NCI-H1694 (cell line): ENCODE measurements at places on chromosomes 2 and 18.

DNA sequence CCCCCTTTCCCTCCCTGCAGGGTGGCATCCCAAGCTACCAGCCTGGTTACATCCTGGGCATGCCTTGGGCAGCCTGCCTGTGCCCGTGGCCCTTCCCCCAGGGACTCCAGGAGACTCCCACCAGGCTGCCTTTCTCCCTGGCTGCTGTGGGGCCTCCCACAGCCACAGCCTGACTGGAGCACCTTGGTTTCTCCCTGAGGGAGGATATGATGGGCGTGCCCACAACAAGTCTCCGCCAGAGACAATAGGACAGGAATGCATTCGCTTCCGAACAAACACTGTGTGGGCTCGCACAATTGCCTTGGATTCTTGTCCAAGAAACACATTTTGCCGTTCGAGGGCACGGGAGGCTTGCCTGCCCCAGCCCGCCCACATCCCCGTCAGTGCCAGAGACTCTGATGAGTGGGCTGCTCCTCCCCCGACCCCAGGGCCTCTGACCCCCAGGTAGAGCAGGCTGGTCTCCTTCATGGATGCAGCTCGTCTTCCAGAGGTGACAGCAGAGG, 102.1 kb downstream of the SMAD7 start:
- no peak for DNase-seq

DNA sequence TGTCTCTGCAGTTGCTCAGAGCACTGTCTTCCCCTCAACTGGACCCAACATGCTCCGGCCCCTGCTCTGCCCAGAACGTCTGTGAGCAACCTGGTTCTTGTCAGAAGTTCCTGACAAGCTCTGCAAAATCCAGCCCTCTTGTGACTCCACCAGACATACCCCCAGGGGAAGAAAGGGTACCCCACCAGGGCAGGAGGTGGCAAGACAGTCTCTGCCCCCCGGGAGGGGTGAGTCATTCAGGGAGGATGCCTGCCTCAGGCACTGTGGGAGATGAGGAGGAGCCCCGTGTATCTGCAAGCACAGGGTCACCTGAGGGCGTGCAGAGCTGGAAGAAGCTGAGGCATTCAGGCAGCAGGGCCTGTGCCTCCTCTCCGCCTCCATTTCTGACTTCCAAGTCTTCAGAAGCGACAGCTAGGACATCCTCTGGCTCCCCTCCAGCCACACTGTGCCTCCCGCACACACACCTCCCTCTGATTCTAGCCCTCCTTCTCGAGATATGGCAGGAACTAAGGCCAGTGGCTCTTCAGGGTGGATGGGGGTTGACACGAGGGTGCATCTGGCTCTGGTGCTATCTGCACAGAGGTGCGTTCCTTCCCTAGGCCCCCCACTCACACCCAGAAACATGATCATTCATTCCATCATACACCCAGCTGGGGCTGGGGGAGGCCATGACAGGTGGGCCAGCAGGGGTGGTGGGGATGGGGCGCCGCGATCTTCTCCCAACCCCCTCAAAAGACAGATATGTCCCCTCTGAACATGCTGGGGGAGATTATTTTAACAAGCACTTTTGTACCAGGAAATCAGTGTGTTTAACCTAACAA, 222.2 kb downstream of the CYP26B1 start:
- no peak for DNase-seq

DNA sequence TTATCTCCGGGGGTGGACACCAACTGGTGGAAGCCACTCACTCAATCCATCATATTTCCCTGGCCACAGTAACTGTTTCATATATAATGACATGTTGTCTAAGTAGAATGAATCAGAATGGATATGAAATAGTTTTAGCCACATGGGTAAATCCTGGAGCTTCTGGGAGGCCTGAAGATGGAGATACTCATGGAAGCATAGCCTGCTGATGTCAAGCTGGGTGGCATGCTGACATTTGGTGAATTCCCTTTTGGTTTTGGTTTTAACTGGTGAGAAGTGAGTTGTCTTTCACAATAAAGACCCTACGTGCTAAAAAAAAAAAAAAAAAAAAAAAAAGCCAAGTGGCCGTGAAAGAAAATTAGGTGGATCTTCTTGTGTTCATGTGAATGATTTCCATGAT, 105.3 kb upstream of the ITGA6 start:
- DNase-seq: no peak

DNA sequence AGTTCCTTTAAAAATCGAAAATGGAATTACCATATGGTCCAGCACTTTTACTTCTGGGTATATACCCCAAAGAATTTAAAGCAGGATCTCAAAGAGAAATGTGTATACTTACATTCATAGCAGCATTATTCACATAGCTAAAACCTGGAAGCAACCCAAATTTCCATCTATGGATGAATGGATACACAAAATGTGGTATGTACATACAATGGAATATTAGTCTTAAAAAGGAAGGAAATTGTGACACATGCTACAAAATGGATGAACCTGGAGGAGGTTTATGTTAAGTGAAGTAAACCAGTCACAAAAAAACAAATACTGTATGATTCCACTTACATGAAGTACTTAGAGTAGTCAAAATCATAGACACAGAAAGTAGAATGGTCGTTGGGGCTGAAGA, 147.9 kb upstream of the LTBP1 start:
- DNase-seq: no peak

DNA sequence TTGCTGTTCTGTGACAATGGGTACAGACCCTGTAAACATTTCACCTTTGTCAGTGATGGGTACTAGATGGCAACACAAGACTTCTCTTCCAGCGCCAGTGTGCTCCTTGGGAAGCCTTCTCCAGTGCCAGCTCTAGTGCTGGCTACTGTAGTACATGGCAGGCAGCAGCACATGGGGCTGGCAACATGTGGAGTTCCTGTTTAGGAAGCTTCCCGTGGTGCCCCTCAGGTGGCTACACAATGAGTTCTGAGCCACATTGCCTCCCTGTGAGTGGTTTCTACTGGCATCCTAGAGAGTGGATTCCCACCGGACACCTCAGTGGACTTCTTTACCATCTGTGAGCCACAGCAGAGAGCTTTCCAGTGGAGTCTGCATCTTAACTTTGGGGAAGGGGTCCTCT, 302.1 kb downstream of the CYRIA start:
- DNase-seq: no peak

DNA sequence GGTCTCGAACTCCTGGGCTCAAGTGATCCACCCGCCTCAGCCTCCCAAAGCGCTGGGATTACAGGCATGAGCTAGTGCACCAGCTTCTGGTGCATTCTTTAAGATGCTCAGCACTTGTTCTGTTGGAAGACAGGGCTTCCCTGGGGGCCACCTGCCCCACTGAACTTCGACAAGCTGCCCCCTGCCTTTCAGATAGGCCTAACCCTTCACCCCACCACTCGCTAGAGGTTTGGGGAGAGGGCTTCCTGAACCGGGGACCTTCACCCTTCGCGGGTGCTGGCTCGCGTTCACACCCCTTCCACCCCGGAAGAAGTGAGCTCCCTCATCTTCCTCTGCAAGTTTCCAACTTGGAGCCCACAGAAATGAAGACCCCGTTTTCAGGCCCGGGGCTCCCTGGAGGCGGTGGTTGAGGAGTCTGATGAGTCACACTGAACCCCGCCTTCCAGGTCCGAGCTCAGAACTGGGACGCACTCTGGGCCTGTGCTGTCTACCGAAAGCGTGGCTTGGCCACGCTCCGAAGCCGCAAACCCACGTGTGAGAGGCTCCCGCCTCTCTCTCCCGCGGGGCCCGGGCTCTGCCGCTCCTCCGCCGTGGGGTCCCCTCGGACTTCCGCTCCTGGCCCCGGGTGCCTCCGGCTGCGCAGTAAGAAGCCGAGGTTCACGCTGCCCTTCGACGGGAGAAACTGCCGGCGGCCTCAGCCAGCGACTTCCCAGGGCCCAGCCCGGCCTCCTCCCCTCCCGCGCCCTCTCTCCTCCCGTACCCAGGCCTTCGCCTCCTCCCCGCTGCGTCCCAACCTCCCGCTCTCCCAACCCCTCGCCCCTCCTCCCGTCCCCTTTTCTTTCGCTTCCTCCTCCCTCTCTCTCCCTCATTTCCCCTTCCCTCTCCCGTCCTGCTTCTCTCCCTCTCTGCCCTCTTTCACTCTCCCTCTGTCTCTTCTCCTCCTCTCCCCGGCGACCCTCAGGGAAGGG, 47.5 kb upstream of the SP3 start:
- no peak for DNase-seq

GRCh38 chr2:161400076-161400475, 16.0 kb upstream of the TBR1 start:
- DNase-seq: no peak

DNA sequence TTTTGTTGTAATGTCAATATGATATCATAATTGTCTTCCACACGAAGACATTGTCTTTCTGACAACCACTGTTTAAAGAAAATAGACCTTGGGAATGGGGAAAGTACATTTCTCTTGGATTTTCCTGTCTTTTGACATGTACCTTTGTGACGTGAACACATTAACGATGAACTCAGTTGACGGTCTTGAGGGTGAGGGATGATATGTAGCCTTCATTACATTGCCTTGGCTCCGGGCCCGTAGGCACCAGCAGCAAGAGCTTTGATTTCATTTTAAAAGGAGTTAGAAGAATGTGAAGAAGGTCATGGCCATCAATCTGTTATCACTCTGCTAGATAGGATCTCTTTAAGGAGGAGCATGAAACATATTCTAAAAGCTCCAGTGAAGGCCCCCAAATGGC, 80.9 kb downstream of the LYPD6B start:
- DNase-seq: no peak

GRCh38 chr2:142270291-142270690, 139.5 kb upstream of the LRP1B start:
- DNase-seq: no peak

DNA sequence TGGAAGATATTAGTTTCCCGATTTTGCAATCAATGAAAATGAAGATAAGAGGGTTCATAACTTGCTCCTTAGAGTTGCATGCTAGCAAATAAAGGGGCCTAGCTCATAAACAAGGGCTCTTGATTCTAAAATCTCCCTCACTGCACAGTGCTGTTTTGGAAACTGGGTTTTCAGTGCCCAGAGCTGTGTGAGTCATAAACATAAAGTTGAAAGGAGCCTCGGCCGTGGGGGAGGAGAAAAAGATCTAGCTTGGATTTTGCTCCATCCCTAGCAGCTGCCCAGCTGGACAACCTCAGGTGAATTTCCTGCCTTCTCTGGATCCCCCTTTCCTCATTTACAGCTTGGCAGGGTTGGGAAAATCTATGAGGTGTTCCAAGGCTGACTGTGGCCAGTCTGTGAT, 42.5 kb downstream of the LYPD1 start:
- no peak for DNase-seq

GRCh38 chr2:25098056-25098455, 56.2 kb downstream of the EFR3B start:
- DNase-seq: no peak
